ENCODE measurements at places on chromosomes 16 and 17.

- no peak for DNase-seq
Observed at GRCh38 chr16:86199182-86199581, 300.2 kb downstream of the IRF8 start.

GRCh38 chr16:81502396-81503070 lies 57.9 kb downstream of the CMIP start:
- DNase-seq, result no peak

GRCh38 chr17:27817731-27818130 lies 17.4 kb upstream of the NOS2 start:
- no peak for DNase-seq

DNA sequence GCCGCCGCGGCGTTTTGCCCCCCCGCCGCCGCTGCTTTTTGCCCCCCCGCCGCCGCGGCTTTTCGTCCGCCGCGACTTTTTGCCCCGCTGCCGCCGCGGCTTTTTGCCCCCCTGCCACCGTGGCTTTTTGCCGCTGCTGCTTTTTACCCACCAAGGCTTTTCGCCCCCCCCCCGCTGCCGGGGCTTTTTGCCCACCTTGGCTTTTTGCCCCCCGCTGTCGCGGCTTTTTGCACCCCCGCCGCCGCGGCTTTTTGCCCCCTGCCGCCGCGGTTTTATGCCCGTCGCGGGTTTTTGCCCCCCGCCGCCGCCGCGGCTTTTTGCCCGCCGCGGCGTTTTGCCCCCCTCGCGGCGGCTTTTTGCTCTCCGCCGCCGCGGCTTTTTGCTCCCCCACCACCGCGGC lies 1343.0 kb downstream of the TP53TG3F start:
- DNase-seq, result no peak

DNA sequence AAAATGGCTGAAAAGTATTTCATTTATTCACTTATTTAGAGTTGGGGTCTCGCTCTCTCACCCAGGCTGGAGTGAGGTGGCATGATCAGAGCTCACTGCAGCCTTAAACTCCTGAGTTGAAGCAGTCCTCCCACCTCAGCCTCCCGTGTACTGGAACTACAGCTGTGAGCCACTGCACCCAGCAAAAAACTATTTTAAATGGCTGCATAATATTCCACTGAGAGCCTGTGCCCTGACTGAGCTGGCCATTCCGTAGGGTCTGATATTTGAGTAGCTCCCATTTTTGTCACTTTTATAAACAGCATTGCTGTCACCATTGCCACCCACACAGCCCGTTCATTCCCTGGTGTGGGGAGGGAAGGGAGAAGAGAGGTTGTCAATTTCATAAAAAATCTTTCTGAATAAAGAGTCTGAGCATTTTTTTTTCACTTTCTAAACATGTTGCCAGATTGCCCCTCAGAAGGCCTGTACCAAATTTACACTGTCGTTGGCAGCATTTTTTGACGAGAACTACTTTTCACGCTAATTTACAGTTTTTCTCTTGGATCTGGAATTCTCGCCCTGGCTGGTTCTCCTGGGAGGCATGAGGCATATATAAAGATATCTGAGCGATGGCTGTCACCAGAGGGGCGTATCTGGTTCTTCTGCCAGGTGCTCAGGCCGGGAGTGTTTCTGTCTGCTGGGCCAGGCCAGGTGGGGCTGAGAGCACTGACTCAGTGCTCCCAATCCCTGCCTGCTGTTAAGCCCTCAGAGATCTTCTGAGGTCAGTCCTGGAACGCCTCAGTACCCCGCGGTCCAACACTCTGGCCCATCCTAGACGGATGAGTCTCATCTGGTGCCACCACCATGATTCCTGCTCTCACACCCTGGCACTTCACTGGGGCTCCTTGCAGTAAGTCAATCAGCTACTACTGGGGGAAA lies 7.2 kb upstream of the KIFC3 start:
- no peak for DNase-seq

DNA sequence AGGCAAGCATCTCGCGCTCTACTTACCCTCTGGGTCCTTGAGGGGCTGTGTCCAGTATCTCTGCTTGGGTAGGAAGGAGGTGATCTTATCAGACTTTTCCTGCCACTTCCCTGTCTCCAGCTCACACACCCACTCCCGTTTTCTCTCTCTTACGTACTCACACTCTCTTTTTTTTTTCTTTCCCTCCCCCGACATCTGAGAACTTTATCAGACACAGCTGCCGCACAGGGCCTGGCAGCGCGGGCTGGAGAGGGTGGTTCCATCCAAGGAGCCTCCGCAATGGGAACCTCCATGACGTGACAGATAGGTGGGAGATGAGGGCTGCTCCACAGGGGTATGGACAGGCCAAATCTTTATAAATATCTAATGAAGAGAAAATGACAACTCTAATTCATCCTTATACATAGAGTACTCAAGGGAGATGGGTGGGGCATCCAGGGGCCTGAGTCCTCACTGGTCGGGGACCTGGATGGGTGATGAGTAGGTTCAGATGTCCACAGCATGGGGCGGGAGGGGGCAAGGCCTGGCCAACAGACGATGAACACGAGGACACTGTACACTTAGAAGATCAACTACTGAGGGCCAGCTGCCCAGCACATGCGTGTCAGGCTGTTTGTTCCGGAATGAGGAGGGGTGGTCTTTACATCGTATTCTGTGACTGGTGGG lies 23.3 kb downstream of the MINK1 start:
- DNase-seq, result no peak

- DNase-seq, result no peak
Observed at GRCh38 chr17:15742921-15743320, 10.8 kb downstream of the TBC1D26 start.
